Dermis microvascular lymphatic vessel endothelial cell (primary cell): ENCODE measurements at places on chromosomes 11 and 22. TPM values are rescaled to one million over a fixed set of nuclear protein-coding genes. Genes with fewer than 3 reads are reported as not detected.

Gene TMEM45B
- 1.9 and 2.9 TPM in 2 replicates for total RNA-seq

Gene C11orf65
- total RNA-seq, result not detected in 2 replicates

Gene TH
- 0.13 TPM in 1 of 2 replicates, not detected in the other for total RNA-seq

Gene CCDC87
- 0.13 TPM in 2 replicates for total RNA-seq

Gene CASP12
- total RNA-seq, result 6.5 and 7.0 TPM in 2 replicates

Gene C11orf91
- total RNA-seq, result not detected in 2 replicates

Gene RTN4R
- 1.2 and 2.3 TPM in 2 replicates for total RNA-seq
